Activated B cell treated with CpG ODN at 0.5 μM for 24 hours (primary cell): ENCODE measurements at places on chromosomes 3 and 15.

DNA sequence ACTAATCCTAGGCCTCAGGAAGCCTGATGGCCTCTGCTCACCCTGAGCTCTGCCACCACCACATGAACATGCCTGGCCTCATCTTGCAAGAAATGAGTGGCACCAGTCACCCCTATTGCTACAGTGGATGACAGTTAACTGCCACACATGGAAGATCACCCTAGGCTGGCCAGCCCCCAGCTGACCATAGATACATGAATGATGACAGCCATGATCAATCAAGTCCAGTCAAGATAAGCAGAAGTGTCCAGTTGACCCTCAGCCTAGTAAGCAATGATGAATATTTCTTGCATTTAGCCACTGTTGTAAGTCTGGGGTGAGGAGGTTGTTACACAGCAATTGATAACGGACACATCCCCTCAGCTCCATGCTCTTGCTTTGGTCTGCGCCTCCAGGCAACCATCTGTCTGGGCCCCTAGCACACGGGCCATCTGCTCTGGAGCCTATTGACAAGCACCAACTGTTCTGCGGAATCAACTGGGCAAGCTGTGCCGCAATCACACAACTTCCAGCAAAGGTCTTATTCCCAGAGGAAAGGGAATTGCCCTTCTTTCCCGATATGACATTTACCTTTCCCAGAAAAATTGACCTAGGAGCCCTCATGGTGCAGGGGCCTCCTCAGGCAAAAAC is 2.2 kb upstream of the LYZL4 start:
- no peak overlapping the region for H3K27ac ChIP-seq
- no peak overlapping the region for H3K4me3 ChIP-seq
- peaks cover 20% of the 10 kb centered on the region for H3K27me3 ChIP-seq

DNA sequence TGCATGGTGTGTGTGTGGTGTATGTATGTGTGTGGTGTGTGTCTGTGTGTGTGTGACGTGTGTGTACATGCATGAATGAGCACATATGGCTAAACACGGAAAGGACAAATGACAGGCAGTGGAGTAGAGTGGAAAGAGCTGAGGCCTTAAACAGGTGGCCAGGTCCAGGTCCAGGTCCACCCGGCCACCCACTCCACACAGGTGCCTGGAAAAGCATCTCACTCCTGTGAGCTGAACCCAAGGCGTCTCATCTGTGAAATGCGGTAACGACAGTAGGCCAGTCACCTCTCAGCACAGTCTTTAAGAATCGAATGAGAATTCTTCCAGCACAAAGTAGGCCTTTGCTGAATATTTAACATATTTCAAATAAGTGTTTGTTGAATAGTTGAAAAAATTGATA is 58.7 kb downstream of the ATP10A start:
- peaks cover 12% of the 10 kb centered on the region for H3K4me1 ChIP-seq
- H3K27ac ChIP-seq = no peak overlapping the region
- peaks cover 15% of the 10 kb centered on the region for H3K27me3 ChIP-seq
- no peak for DNase-seq

GRCh38 chr3:160931474-160931873 is 173.7 kb downstream of the B3GALNT1 start:
- H3K4me3 ChIP-seq = no peak overlapping the region
- H3K4me1 ChIP-seq = no peaks in the 10 kb centered on the region
- H3K36me3 ChIP-seq = no peaks in the 10 kb centered on the region
- no peak for DNase-seq

DNA sequence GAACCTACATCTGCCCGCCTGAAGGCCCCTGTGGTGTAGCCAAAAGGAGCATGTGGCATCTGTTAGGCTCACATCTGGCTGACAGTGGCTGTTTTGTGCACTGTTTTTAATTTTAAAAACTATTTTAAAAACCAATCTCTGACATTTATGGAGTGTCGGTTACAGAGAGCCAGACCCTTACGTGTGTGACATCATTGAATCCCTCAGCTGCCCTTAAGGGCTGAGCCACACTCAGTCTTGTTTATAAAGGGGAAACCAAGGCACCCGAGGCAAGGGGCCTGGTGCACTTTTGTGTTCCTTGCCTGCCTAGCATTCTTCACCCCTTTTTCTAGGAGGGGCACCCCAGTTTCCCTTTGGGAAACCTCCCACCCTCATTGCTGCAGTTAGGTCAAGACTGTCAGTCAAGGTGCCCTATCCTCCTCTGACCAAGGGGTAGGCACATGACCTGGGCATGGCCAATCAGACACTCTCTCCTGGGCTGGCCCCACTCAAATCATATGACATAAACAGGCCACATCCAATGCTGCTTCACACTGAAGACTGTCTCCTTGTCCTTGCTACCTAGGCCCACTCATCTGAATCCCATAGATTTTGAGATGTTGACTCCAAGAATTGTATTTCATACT is 105.3 kb downstream of the LSM3 start:
- H3K4me3 ChIP-seq = no peak overlapping the region
- peaks cover 7% of the 10 kb centered on the region for H3K27me3 ChIP-seq
- H3K27ac ChIP-seq = no peak overlapping the region
- H3K36me3 ChIP-seq = no peaks in the 10 kb centered on the region
- DNase-seq = no peak

DNA sequence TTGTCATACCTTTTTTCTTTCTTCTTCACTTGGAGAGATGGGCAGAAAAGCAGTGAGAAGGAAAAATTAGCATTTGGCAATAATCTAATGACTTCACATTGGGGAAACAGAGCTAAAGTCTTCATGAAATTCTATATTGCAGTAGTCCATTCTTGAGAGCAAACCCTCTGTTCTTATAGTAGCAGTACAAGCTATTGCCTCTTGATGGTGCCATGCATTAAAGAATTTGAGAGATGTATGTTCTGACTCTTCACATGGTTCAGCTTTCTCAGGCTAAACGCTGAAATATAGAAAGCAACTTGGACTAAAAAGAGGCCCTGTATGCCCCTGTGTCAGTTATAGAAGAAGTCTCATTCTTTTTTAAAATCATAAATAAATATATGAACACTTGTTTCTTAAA is 36.0 kb downstream of the PHLDB2 start:
- H3K4me3 ChIP-seq = no peak overlapping the region
- H3K4me1 ChIP-seq = no peaks in the 10 kb centered on the region
- peaks cover under 1% of the 10 kb centered on the region for H3K36me3 ChIP-seq
- H3K27me3 ChIP-seq = no peaks in the 10 kb centered on the region
- no peak for DNase-seq

- no peaks in the 10 kb centered on the region for H3K36me3 ChIP-seq
- no peaks in the 10 kb centered on the region for H3K27me3 ChIP-seq
- peak overlapping the region; percentile 46 for H3K27ac ChIP-seq
- peaks cover 57% of the 10 kb centered on the region for H3K4me1 ChIP-seq
Measured at GRCh38 chr3:46187876-46188275, 20.2 kb downstream of the CCR1 start.

DNA sequence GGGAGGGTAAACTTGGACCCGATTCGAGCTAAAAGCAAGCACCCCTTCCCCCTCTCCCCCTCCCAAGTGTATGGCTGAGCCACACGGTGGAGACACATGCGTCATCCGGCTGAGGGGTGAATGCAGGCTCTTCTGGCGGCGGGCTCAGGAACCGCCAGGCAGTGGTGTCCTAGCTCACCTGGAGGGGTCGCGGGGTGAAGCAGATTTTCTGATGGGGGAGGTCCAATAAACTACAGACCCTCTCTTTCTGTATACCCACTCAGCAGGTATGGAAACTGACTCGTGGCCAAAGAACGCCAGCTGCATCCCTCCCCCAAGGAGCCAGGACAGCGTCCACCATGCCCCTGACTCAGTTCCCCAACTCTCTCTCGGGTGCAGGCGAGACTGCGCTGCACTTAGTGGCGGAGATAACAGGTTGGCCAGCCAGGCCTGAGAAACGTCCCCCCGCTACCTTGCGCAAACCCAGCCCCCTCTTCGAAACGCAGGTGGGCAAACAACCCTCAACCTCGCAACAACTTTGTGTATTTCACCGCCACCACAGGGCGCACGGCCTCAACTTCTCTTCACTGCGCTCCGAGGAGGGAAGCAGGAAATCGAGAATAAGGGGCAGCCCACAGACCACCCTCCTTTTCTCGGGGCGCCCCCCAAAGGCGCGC is 1.3 kb downstream of the MAGI1 start:
- H3K27ac ChIP-seq = no peak overlapping the region
- peaks cover 18% of the 10 kb centered on the region for H3K4me1 ChIP-seq
- H3K4me3 ChIP-seq = no peak overlapping the region

DNA sequence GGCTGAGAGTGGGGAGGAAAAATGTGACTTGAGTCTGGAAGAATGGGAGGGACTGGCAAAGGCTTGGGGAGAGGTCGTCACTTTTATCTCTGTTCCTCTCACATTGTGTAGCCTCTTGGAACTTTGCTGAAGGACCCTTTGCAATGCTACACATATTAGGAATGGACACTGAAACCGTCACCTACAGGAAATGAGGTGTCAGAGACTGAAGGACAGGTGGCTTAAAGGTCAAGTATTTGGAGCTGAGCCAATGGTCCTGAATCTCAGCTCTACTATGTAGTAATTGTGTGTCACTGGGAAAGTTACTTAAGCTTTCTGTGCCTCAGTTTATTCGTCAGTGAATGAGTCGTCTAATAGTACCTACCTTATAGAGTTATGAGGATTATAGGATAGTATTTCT is 14.7 kb downstream of the MCTP2 start:
- no peak for DNase-seq
- H3K27me3 ChIP-seq = no peaks in the 10 kb centered on the region
- H3K36me3 ChIP-seq = peaks cover 3% of the 10 kb centered on the region
- H3K4me1 ChIP-seq = peaks cover 55% of the 10 kb centered on the region

DNA sequence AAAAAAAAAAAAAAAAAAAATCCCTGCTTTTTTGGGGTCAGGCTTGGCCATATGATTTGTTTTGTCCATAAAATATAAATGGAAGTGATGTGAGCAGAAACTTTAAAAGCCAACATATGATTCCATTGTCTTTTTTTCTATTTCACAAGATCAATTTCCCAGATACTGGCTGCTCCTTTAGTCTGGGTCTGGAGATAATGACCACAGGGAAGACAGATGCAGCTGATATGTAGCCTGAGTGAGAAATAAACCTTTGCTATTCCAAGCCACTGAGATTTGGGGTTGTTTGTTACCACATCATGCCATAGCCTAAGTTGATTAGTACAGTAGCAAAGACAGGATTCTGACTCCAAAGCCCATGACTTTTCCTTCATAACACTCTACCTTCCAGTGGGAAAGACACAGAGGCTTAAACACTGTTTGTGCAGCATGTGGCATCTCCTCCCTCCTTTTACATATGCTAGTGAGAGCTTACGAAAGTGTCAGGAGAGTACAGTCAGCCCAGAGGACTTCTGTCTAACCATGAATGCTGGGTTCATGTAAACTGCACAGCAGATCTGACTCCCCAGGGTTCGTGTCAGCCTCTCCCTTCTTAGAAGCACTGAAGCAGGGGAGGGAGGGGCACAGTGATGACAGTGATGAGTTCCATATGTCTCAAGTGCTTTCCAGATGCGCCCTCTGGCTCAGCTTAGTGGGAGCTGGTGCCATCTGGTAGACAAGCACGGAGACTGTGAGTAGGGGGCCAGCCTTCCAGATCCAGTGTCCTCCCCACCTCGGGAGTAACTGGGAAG is 36.7 kb upstream of the SLC7A14 start:
- H3K27ac ChIP-seq = no peak overlapping the region
- H3K36me3 ChIP-seq = no peaks in the 10 kb centered on the region
- no peak for DNase-seq
- H3K4me1 ChIP-seq = no peaks in the 10 kb centered on the region
- H3K4me3 ChIP-seq = no peak overlapping the region

DNA sequence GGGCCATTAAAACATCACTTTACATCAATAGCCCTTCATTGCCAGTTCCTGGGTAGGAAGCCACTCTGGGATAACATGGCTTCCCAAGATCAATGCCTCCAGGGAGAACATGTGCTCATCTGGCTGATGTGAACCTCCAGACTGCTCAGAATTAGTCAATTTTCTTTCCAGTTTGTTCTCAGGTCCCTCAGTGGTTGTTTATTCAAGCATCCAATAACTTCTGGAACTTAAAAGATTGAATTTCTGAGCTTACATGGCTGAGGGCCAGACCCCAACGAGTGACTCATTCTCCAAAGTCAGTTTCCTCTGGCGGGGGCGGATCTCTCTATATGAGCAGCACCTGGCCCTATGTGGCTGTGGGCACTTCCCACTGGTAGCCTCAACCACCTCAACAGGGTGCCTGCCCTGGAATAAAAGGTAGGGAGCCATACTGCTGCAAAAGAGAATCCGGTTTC is 34.0 kb downstream of the LYZL4 start:
- no peak overlapping the region for H3K27ac ChIP-seq
- H3K36me3 ChIP-seq = no peaks in the 10 kb centered on the region
- H3K4me3 ChIP-seq = no peak overlapping the region
- H3K27me3 ChIP-seq = peaks cover 8% of the 10 kb centered on the region
- DNase-seq = no peak
- no peaks in the 10 kb centered on the region for H3K4me1 ChIP-seq

GRCh38 chr15:56094171-56094570 is 100.8 kb upstream of the NEDD4 start:
- no peak overlapping the region for H3K27ac ChIP-seq
- peaks cover 66% of the 10 kb centered on the region for H3K36me3 ChIP-seq
- no peak overlapping the region for H3K4me3 ChIP-seq
- no peaks in the 10 kb centered on the region for H3K27me3 ChIP-seq
- no peaks in the 10 kb centered on the region for H3K4me1 ChIP-seq

- DNase-seq = no peak
- H3K4me1 ChIP-seq = peaks cover 39% of the 10 kb centered on the region
- H3K27me3 ChIP-seq = no peaks in the 10 kb centered on the region
- H3K36me3 ChIP-seq = peaks cover 55% of the 10 kb centered on the region
- H3K4me3 ChIP-seq = no peak overlapping the region
Measured at GRCh38 chr15:75926931-75927330, 23.3 kb downstream of the FBXO22 start.

- peaks cover 61% of the 10 kb centered on the region for H3K36me3 ChIP-seq
- no peak overlapping the region for H3K4me3 ChIP-seq
- no peak overlapping the region for H3K27ac ChIP-seq
- no peaks in the 10 kb centered on the region for H3K27me3 ChIP-seq
Measured at GRCh38 chr3:125008766-125009165, 47.0 kb downstream of the HEG1 start.

DNA sequence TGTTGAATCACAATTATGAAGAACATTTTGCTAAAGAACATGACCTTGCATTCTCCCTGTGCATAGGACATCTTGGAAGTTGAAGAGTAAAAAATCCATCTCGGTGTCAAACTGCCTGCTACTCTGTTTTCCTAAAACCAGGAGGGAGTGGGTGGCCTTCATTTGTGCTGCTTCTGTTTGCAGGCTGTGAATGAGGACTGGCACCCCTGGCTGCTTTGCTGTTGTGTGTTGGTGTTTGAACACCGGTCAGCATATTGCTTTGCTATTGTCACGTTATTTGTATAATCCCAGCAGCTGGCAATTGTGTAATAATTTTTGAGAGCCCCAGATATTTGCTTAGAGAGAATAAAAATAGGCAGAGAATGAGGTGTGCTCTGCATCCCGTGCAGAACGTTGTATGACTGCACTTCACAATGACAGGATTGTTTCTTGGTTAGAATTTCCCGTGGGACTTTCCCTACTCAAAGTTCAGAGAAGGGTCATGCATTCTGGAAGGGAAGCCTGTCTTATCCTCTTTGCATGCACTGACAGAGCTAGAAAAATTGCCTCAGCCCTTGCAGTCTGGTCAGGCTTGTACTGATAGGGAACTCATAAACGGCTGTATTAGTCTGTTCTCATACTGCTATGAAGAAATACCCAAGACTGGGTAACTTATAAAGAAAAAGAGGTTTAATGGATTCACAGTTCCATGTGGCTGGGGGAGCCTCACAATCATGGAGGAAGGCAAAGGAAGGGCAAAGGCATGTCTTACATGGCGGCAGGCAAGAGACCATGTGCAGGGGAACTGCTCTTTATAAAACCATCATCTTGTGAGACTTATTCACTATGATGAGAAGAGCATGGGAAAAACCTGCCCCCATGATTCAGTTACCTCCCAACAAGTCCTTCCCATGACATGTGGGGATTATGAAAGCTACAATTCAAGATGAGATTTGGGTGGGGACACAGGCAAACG is 16.3 kb downstream of the SV2B start:
- H3K27me3 ChIP-seq = peaks cover 20% of the 10 kb centered on the region
- H3K27ac ChIP-seq = no peak overlapping the region
- H3K4me3 ChIP-seq = no peak overlapping the region
- H3K36me3 ChIP-seq = no peaks in the 10 kb centered on the region
- H3K4me1 ChIP-seq = no peaks in the 10 kb centered on the region
- DNase-seq = no peak
